ENCODE measurements at places on chromosomes 7 and 10.

- DNase-seq: no peak
Measured at GRCh38 chr7:82904871-82905270, 257.8 kb downstream of the PCLO start.

GRCh38 chr7:17501441-17502212, 203.2 kb downstream of the AHR start:
- peak; percentile 28 for DNase-seq

- DNase-seq: peak; percentile 15
Measured at GRCh38 chr10:52578871-52579405, 193.6 kb downstream of the MBL2 start.

- peak; percentile 41 for DNase-seq
Measured at GRCh38 chr10:78211561-78212051, 177.9 kb downstream of the RPS24 start.

- DNase-seq: no peak
Measured at GRCh38 chr7:49976238-49976637, 116.8 kb downstream of the ZPBP start.

DNA sequence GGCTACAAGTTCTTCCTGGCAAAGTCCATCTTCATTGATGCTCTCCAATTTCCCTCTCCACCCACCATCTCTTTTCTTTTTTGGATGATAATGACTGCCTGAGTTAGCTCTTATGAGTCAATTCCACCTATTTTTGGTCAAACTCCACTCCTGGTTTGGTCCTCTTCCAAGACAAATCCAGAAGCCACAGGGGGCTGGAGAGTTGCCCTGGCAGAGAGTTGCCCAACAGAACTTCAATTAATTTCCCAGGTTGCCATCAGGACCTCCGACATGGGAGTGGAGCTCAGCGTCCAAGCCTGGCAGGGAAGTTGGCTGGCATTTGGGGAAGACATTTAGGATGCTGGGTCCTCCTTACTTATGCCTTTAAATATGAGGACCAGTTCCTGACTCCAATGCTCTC, 29.2 kb upstream of the KCNMA1 start:
- no peak for DNase-seq
